ENCODE measurements at places on chromosomes 4 and X. TPM values are rescaled to one million over a fixed set of nuclear protein-coding genes. Genes with fewer than 3 reads are reported as not detected.

Gene ZAR1
- total RNA-seq: not detected

Gene TEX11
- total RNA-seq: not detected

Gene PLAC8
- total RNA-seq: 4.0 TPM

Gene EMCN
- total RNA-seq: 57.7 TPM

Gene CFAP47
- 0.37 TPM for total RNA-seq

Gene LRP2BP
- 5.4 TPM for total RNA-seq
